ENCODE measurements at places on chromosomes 3 and 15.

- no peak for DNase-seq
Observed at GRCh38 chr3:166123576-166123975, 286.4 kb upstream of the BCHE start.

GRCh38 chr3:53254509-53255422 lies 1.1 kb downstream of the TKT start:
- no peak for DNase-seq

DNA sequence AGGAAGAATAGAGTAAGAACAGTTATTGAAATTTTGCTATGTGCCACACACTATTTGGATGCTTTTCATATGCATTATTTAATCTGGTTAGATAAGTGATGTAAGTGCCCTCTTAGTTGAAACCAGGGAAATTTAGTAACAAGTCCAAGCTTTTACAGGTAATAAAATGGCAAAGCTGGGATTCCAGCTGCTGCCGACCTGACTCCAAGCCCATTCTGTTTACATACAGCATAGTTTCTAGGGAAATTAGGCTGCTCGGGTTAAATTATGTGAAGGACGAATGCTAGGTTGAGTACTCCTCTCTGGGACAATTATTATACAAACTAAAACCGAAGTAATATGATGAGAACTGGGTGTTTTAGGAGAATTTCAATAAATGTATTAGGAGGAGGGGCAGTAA lies 38.7 kb upstream of the FAH start:
- DNase-seq = no peak

DNA sequence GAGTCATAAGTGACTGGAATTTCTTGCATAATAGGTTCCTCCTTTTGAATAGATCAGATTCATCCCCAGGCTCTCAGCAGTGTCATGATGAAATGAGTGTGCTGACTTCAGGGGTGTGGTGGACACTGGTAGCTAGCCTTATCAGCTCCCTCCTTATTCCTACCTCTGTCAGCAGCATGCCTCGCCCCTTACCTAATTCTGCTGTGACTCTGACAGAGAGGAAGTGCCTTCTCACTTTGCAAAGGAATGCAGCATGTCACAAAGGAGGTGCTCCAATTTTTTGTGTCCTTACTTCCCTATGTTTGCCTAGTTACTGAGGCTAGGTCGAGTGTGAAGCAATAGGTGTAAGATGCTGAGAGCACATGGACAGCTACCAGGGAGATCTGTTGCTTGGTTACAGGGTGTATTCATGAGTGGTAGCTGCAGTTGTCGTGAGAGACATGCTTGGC lies 90.6 kb downstream of the TNFAIP8L3 start:
- DNase-seq = no peak

GRCh38 chr15:72487070-72487797 lies 13.1 kb downstream of the ARIH1 start:
- DNase-seq = no peak
